NCI-H524 (cell line): ENCODE measurements at places on chromosomes 1 and 21.

DNA sequence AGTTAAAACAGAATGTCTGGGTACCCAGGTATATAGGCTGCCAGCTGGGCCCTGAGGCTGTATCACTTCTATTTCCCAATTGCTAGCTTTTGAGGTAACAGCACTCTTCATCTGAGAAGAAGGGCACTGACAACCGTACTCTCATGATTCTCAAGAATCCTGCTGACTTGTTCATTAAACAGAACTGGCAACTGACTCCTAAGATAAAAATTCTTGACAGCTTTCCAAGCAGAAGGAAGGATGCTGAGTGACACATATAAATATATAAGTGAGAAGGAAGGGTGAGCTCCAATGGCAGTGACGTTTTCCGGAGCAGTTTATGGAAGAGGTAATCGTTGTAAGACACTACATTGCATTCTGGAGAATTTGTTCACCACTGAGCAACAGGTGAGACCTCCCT, 48.1 kb upstream of the NRIP1 start:
- no peak for DNase-seq

GRCh38 chr1:1783320-1783719, 5.0 kb upstream of the NADK start:
- no peak for DNase-seq

DNA sequence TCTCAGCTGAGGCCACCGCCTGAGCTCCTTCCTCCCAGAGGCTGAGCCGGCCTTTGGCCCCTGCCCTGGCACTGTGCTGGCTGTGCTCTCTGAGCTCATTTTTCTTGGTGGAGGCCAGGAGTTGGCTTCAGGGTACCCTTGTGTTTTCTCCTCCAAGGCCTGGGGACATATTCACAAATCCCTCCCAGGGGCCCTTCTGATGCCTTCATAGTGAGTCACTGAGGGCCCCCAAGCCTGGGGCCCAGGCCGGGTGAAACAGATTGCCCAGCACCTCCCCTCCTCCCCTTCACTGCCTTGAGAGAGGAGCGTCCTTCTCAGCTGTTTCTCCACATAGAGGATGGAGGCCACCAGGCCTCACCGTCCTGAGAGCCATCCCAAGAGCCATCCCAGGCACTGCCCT, 105.8 kb downstream of the SIK1 start:
- DNase-seq: no peak

GRCh38 chr1:205444931-205445645, 10.8 kb downstream of the BLACAT1 start:
- peak; percentile 90 for DNase-seq

- no peak for DNase-seq
Measured at GRCh38 chr21:20647607-20648006, 350.6 kb upstream of the NCAM2 start.

DNA sequence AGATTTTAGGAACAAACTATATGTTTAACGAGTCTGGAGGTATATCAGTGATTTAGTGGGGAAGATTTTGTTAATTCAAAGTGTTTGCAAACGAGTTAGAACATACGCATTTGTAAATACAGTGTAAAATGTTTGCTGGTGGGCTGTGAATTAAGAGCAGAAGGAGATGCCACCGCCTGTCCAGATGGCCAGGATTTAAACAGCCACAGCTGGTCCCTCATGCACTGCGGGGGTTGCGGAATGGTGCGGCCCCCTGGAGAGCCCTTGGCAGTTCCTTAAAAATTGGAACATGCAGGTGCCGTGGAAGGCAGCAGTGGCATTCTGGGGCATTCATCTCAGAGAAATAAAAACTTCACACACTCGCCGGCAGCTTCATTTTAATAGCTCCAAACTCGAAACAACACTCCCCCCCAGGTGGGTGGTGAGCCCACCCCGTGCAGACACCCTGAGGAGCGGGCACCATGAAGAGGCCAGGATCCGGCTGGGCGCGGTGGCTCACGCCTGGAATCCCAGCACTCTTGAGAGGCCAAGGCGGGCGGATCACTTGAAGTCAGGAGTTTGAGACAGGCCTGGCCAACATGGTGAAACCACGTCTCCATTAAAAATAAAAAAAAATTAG, 3.5 kb upstream of the C1orf159 start:
- DNase-seq: peak; percentile 68

- no peak for DNase-seq
Measured at GRCh38 chr1:119132179-119132578, 8.3 kb downstream of the WARS2 start.

- no peak for DNase-seq
Measured at GRCh38 chr1:236458996-236459395, 64.8 kb upstream of the LGALS8 start.

DNA sequence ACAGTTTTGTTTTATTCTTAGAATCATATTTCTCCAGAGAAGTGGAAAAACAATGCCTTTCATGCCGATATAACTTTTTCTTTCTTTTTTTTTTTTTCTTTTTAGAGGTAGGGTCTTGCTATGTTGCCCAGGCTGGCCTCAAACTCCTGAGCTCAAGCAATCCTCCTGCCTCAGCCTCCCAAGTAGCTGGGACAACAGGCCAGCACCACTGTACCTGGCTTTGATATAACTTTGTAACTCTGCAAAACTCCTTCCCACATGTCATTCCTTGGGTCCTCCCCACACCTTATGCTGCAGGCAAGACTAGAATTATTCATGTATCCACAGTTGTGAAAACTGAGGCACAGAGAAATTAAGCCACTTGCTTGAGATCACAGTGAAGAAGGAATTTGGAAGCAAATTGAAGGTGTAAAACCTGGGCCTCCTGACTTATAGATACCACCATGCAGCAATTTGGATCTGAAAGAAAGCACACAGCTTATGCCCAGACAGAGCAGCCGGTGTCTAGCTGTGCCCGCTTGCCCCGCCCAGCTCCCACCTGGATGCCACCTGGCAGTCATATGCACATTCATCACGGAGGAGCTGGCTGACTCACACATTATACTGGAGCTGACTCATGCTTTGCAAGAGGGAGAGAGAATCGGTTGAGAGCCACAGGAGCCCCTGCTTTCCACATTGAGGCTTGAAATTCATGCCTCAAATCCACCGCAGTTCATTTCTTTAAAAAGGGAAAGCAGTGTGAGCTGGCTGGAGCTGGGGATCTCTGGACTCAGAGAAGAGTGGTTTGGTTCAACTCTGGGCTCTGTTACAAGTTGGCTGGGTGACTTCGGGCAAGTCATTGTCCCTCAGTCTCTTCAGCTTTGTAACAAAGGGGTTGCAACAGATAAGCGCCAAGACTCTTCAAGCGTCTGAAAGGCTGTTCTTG, 8.3 kb upstream of the SLC2A1 start:
- peak; percentile 62 for DNase-seq

DNA sequence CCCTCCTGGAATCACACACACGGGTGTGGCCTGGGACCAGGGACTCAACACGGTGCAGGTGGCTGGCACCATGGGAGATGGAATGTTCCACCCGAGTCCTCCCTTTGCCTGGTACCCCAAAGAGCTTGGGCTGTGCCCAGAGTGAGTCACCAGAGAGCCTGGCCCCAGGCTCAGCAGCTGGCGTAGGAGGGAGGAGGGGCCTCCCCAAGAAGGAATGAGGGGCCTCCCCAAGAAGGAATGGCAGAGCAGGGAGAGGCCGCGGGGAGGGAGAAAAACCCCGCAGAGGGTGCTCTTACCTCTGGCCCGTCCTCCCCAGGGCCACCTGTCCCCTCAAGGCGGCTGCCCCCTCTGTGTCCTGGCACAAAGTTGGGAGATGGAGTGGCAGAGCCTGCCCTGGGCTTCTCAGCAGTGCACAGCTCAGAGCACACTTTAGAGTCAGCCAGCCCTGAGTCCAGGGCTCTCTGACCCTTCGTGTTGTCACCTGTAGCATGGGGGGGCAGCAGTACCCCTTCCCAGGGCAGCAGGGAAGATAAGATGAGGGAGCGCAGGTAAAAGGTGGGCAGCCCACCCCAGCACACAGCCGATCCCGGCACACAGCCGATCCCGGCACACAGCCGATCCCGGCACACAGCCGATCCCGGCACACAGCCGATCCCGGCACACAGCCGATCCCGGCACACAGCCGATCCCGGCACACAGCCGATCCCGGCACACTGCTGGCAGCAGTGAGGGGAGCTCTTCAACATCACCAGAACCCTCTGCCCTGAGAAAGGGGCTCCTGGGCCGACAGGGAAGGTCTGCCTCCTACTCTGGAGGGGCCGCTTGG, 20.2 kb upstream of the KCNAB2 start:
- no peak for DNase-seq

- no peak for DNase-seq
Measured at GRCh38 chr1:20964540-20965484, 177.7 kb upstream of the HP1BP3 start.

DNA sequence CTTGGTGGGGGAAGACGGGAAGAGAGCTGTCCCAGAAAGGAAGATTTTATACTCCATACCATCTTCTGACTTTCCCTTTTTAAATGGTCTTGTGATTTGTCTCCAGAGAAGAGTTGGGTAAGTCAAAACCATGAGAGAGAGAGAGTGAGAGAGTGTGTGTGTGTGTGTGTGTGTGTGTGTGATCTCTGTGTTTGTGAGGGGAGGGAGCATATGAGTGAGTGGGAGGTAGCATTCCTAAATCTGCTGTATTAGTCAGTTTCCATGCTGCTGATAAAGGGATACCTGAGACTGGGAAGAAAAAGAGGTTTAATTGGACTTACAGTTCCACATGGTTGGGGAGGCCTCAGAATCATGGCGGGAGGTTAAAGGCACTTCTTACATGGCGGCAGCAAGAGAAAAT, 102.0 kb upstream of the VANGL1 start:
- no peak for DNase-seq
